Tibial nerve (tissue), 4 donors: ENCODE measurements at places on chromosomes 12 and 14. TPM values are rescaled to one million over a fixed set of nuclear protein-coding genes. Genes with fewer than 3 reads are reported as not detected.

The RAPGEF3 gene
- 109 TPM for total RNA-seq

The LYSET gene
- 10.9 TPM for total RNA-seq

The CEP290 gene
- 38.7 TPM for total RNA-seq

The ADAM21 gene
- total RNA-seq: 0.44 TPM

The TSHR gene
- not detected for total RNA-seq

The DYRK4 gene
- 49.4 TPM for total RNA-seq

The FAM90A1 gene
- 0.21 TPM for total RNA-seq

The PPM1H gene
- 0.78 TPM for total RNA-seq

The RIPK3 gene
- total RNA-seq: 8.7 TPM

The SERPINA12 gene
- total RNA-seq: not detected

The SMCO3 gene
- total RNA-seq: 10.5 TPM

The E2F7 gene
- under 0.01 TPM for total RNA-seq

The LIMA1 gene
- total RNA-seq: 126 TPM

The ISM2 gene
- not detected for total RNA-seq

The PAWR gene
- total RNA-seq: 54.8 TPM

The GLI1 gene
- 28.6 TPM for total RNA-seq

The RTL1 gene
- total RNA-seq: not detected

The MUCL1 gene
- total RNA-seq: not detected

The BBOF1 gene
- total RNA-seq: 8.0 TPM

The ASCL1 gene
- total RNA-seq: not detected

The KIF26A gene
- 4.2 TPM for total RNA-seq

The KRT72 gene
- not detected for total RNA-seq

The KLRC2 gene
- not detected for total RNA-seq

The RNU7-1 gene
- not detected for total RNA-seq

The NR1H4 gene
- total RNA-seq: not detected

The TAS2R20 gene
- total RNA-seq: 6.3 TPM

The INSM2 gene
- total RNA-seq: not detected

The ARHGAP9 gene
- total RNA-seq: 5.2 TPM

The PLEK2 gene
- not detected for total RNA-seq
